Tongue (tissue), 3 donors: ENCODE measurements at places on chromosomes 7 and 10. TPM values are rescaled to one million over a fixed set of nuclear protein-coding genes. Genes with fewer than 3 reads are reported as not detected.
A peak's percentile ranks its signal among the peaks of the same experiment; 100 is the strongest.

- peak; percentile 71 for DNase-seq
These were observed 7.9 kb downstream of the MTURN start for GRCh38 chr7:30142710-30143109.

GRCh38 chr10:10915215-10915614 lies 102.5 kb upstream of the CELF2 start:
- no peak for DNase-seq

DNA sequence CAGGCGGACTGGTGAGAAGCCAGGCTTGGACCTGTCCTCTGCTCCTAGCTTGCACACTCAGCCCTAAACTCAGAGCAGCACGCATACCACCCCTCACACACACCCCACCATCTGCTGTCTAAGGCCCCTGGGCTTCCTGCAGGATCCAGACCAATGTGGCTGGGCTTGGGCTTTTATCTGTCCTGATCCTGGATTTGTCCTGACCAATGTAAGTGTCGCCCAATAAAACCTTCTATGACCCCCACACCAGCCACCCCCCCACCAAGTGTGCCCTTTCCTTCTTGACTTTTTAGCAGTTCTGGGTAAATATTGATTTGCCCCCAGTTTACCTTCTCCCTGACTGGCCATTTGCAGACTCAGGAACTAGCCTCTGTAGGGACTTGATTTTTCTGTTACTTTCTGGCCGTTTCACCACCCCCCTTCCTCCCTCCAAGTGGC lies 1.7 kb upstream of the HOXA13 start:
- no peak for DNase-seq

The YWHAG gene
- total RNA-seq = 142 TPM

The SPDYE11 gene
- not detected for total RNA-seq

The LBX1 gene
- total RNA-seq = 5.6 TPM

The CNTNAP2 gene
- total RNA-seq = 1.9 TPM

GRCh38 chr10:102493771-102494170 lies 8.7 kb downstream of the ACTR1A start:
- DNase-seq = no peak

DNA sequence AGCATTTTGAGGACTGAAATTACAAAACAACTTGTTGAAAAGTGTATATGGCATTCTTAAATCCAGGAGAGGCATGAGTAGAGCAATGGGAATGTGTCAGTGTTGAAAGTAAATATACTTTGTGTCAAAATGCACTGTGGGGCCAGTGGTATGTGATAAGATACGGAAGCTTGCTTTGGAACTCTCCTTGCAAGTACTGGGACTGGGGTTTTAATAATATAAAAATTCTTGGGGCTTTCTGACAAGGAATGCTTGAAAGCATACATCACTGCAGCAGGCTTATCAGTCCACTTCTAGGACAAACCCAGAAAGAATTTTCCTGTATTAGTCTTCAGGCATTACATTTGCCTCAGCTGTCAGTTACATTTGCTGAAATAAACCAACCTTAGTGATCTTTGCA lies 472.8 kb upstream of the FZD8 start:
- DNase-seq = no peak

The SPDYE5 gene
- total RNA-seq = not detected
